ENCODE measurements at places on chromosomes 16 and 17.

- no peak for DNase-seq
Observed at GRCh38 chr17:63960006-63960405, 12.7 kb downstream of the SCN4A start.

- no peak for DNase-seq
Observed at GRCh38 chr16:19481296-19481695, 40.6 kb downstream of the GDE1 start.

DNA sequence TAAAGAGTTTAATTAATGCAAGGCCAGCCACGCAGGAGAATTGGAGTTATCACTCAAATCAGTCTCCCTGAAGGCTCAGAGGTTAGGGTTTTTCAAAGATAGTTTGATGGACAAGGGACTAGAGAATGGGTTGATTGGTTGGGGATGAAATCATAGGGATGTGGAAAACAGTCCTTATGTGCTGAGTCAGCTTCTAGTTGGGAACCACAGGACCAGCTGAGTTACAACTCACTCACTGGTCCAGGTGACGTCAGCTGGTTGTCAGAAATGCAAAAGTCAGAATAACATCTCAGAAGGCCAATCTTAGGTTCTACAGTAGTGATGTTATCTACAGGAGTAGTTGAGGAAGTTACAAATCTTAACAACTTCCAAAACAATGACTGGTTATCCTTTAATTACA is 47.6 kb downstream of the CPD start:
- no peak for DNase-seq

DNA sequence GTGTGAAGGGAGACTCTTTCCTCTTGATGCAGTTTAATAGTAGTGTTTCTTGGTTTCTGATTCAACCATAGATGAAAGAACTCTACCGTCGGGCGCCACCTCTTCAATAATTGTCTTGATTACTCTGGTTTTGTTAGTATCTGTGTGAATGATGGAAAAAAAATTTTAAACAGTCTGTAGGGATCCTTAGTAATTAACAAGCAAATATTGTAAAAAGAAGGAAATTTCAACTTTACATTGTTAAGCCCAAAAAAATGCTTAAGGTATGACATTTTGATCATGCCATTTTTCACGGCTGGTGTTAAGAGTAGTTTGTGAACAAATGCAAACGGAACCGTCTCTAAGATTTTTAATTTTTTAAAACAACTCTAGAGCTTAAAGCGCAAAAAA is 4.1 kb downstream of the KRT10 start:
- no peak for DNase-seq

- no peak for DNase-seq
Observed at GRCh38 chr17:75481194-75482068, 25.0 kb downstream of the TMEM94 start.

DNA sequence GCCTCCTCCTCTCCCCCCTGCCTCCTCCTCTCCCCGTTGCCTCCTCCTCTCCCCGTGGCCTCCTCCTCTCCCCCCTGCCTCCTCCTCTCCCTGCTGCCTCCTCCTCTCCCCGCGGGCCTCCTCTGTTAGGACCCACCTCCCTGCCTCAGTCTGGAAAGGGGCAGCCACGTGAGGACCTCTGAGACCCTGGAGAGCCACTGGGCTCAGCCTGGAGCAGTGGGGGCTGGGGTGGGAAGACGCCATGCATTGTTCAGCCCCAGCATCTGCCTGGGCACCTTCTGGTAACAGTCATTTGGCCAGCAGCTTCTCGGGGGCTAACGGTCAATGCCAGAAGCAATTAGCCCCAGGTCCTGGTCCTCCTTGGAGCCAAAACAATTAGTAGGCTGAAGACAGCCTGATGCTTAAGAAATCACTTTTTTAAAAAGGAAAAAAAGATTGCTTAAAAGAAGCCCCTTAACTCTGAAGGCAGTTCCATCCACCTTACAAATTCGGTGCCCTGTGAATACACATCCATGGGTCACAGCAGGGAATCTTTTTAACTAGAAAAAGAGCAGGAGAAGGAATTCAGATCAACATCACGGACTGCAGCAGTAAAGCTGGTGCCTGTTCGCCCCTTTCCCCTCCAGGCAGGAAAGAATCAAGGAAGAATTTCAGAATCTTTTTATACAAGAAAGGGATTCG is 29.8 kb downstream of the NXN start:
- DNase-seq: no peak

DNA sequence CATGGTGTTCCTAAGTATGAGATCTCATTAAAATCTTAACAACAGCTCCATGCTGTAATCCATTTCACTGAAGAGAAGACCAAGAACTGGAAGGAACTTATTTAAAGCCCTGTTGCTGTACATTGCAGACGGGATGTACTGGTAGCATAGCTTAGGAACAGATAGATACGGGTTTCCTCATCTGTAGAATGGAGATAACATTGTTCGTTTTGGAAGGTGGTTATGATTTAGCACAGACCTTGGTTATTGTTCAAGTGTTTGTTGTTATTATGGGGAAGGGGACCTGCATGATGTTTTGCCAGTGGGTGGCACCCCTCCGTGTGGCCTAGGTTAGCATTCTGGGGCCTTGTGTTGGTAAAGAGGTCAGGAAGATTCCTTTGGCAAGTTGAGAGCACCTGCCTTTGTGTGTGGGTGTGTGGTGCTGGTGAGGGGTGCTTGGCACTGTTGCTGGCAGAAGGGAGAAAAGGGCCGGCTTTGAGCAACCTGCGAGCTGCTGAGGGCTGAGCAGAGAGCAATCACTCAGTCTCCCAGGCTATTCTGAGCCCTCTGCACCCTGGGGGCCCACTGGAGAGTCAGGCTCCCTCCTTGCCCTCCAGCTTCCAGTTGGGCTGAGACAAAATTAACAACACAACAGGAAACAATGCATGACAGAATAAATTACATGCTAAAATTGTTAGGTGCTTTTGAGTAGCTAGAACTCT is 2.3 kb downstream of the TAOK2 start:
- no peak for DNase-seq

DNA sequence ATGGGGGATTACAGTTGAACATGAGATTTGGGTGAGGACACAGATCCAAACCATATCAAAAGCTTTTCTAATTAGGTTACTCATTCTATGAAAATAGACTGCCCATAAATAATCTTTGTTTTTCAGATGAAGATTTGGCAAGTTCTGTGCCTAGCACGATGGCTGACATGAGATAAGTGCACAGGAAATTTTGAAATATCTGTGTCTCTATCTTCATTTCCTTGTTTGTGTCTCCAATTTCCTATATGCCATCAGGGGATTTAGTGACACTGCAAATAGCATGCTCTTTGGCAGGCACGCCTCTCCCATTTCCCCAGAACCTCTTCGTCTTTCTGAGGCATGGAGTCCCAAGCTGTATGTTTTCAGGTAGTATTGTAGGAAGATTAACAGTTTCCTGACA is 544.6 kb downstream of the CDH13 start:
- no peak for DNase-seq

DNA sequence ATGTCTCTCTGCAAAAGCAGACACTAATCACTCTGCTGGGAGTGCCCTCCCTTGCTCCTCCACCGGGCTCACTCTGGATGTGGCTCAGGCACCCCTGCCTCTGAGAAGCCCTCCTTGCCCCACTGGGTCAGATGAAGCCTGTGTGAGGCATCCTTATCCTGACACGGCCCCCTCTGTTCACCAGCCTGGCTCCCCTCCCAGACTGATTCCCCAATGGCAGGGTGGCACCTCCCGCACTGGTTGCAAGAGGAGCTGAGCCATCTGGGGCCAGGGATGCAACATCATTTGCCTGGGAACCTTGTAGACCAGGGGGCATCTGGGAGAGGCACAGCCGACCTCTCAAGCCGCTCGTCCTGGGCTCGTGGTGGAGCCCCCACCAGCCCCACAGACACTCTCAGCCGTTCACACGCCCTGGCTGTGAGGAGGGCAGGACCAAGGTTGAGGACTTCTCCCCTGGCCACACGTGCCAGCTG is 6.7 kb downstream of the SMTNL2 start:
- DNase-seq: no peak

DNA sequence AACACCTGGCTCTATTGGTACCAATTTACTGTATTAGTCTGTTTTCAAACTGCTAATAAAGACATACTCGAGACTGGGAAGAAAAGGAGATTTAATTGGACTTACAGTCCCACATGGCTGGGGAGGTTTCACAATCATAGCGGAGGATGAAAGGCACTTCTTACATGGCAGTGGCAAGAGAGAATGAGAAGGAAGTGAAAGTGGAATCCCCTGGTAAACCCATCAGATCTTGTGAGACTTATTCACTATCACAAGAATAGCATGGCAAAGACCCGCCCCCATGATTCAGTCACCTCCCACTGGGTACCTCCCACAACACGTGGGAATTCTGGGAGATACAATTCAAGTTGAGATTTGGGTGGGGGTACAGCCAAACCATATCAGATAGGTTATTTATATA is 22.6 kb upstream of the GOSR1 start:
- DNase-seq: no peak
